ENCODE measurements at places on chromosomes 6 and 20. TPM values are rescaled to one million over a fixed set of nuclear protein-coding genes. Genes with fewer than 3 reads are reported as not detected.

GRCh38 chr6:81216668-81217067 is 535.8 kb downstream of the TENT5A start:
- no peak for DNase-seq

- no peak for DNase-seq
These were observed 13.2 kb upstream of the SIRPA start for GRCh38 chr20:1882026-1882425.

GRCh38 chr6:76694795-76695194 is 622.3 kb upstream of the IMPG1 start:
- no peak for DNase-seq

- DNase-seq: peak; percentile 87
These were observed 8.8 kb upstream of the VSX1 start for GRCh38 chr20:25090492-25091429.

DNA sequence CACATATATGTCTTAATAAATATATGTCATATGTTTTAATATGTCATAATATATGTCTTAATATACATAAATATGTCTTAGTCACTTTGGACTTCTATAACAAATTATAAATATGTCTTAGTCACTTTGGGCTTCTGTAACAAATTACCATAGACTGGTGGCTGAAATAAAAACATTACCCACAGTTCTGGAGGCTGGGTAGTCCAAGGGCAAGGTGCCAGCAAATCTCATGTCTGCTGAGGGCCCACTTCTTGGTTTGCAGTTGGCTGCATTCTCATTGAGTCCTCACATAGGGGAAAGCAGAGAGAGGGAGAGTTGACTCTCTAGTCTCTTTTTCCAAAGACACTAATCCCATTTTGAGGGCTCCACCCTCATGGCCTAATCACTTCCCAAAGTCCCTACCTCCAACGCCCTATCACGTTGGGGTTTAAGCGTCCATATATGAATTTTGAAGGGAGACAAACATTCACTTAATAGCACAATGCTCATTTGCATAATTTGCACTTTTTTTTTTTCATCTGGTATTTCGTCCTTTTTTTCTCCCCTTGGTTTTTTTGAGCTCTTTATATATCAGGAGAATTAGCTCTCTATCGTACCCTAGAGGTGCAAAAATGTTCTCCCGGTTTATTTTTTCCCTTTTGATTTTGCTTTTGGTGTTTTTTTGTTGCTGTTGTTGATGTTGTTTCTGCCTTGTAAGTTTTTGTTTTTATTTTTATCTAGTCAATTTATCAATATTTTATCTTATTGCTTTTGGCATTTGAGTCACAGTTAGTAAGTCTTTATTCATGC is 266.4 kb downstream of the PLCB1 start:
- no peak for DNase-seq

GRCh38 chr6:70312165-70312745 is 9.4 kb upstream of the COL9A1 start:
- DNase-seq: no peak

GRCh38 chr6:163779727-163780284 is 365.3 kb downstream of the QKI start:
- DNase-seq: no peak

GRCh38 chr6:99297415-99297814 is 52.1 kb downstream of the FAXC start:
- DNase-seq: no peak

Gene RIPOR2
- 88.3 TPM for total RNA-seq

Gene CTCFL
- total RNA-seq: not detected

Gene MAP3K5
- 4.4 TPM for total RNA-seq

Gene TSPO2
- not detected for total RNA-seq

Gene C20orf204
- 4.7 TPM for total RNA-seq

All from activated CD8-positive, alpha-beta T cell treated with anti-CD3 and anti-CD28 coated beads for 36 hours (primary cell).